ENCODE measurements at places on chromosomes 6 and 20. TPM values are rescaled to one million over a fixed set of nuclear protein-coding genes. Genes with fewer than 3 reads are reported as not detected.
A peak's percentile ranks its signal among the peaks of the same experiment; 100 is the strongest.

- DNase-seq: no peak
Measured at GRCh38 chr6:2220154-2220553, 25.3 kb downstream of the GMDS start.

DNA sequence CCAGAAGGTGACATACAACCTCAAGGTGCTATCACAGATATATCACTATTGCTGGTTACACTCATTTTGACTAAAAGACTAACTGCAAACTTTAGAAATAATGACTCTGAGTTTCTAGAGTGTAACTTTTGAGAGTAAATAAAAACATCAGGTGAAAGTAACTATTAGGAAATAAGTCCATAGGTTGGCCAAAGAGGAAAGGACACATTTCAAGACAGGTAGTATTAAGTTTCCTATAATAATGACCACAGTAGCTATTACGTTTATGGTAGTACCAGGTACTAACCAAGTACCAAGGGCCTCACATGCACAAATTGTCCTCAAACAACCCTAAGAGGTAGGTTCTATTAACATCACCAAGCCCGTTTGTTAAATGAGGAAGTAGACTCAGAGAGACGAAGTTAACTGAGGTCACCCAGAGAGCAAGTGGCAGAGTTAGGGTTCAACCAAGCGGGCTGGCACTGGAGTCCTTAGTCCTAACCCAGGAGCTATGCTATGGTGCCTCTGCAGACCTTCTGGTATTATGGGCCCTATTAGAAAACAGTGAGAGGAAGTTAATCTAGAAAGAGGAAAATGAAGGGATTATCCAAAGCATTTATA, 36.8 kb downstream of the HEBP2 start:
- no peak for DNase-seq

- DNase-seq: no peak
Measured at GRCh38 chr6:41653691-41654090, 15.4 kb downstream of the MDFI start.

- DNase-seq: no peak
Measured at GRCh38 chr6:135228486-135228885, 47.4 kb downstream of the MYB start.

DNA sequence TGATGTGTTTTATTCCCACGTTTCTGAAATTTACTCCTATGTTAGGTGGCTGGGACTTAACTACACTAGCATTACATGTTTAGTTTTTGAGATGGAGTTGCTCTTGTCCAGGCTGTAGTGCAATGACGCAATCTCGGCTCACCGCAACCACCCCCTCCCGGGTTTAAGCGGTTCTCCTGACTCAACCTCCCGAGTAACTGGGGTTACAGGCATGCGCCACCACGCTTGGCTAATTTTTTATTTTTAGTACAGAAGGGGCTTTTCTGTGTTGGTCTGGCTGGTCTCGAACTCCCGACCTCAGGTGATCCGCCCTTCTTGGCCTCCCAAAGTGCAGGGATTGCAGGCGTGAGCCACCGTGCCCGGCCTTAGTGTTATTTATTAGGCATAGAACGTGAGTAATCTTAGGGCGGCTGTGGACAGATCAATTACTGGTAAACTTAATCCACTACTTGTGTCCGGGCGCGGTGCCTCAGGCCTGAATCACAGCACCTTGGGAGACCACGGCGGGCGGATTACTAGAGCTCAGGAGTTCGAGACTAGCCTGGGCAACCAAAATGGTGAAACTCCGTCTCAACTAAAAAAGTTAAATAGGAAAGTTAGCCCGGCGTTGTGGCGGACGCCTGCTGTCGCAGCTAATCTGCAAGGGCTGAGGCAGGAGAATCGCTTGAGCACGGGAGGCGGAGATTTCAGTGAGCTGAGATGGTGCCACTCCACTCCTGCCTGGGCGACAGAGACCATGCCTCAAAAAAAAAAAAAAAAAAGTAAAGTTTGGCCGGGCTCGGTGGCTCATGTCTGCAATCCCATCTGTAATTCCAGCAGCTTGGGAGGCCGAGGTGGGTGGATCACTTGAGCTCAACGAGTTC, 123.7 kb upstream of the BTN3A2 start:
- peak; percentile 56 for DNase-seq

DNA sequence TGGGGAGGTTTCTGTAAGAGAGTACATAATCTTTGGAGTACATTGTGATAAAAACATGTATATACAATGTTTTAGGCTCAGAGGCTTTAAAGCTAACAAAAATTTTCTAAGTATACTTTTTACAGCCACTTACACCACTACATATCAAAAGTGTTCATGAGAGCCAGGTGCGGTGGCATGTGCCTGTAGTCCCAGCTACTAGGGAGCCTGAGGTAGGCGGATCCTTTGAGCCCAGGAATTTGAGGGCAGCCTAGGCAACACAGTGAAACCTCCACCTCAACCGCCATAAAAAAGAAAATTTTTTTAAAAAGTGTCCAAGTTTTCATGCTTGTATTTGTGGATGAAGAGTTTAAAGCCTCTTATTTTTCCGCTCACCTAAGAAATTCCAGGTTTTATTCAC, 22.5 kb downstream of the SNX3 start:
- no peak for DNase-seq

DNA sequence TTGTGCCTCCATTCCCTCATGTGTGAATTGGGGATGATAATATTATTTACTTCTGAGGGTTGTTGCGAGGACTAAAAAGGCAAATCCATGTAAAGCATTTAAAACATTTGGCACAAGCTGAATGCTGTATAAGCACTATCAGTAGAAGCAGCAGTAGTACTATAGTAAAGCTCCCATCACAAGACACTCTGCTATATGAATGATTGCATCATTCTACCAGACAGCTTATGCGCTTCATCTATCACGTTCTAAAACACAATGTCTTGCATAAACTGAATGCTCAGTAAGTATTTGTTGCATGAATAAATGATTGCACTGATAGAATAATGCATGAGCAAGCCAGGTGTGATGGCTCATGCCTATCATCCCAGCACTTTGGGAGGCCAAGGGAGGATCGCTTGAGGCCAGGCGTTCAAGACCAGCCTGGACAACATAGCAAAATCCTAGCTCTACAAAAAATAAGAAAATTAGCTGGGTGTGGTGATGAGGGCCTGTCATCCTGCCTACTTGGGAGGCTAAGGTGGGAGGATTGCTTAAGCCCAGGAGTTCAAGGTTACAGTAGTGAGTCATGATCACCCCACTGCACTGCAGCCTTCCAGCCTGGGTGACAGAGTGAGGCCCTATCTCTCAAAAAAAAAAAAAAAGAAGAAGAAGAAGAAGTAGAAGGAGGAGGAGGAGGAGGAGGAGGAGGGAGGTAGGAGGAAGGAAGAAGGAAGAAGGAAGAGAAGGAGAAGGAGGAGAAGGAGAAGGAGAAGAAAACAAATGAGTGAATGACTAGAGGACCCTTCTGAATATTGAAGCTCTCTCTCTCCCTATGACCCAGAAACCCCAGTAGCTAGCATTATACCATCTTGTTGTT, 50.0 kb upstream of the FOXO3 start:
- no peak for DNase-seq

GRCh38 chr6:167501831-167502385, 177.0 kb downstream of the TTLL2 start:
- DNase-seq: peak; percentile 76

GRCh38 chr6:14211562-14211942, 94.0 kb downstream of the CD83 start:
- peak; percentile 17 for DNase-seq

- no peak for DNase-seq
Measured at GRCh38 chr6:38234934-38235682, 404.6 kb downstream of the BTBD9 start.

Gene OR2H1
- total RNA-seq: not detected

Gene COL10A1
- not detected for total RNA-seq

Gene SPATS1
- total RNA-seq: not detected

Data from lung microvascular endothelial cell (primary cell).